ENCODE measurements at places on chromosomes 12 and 14.

DNA sequence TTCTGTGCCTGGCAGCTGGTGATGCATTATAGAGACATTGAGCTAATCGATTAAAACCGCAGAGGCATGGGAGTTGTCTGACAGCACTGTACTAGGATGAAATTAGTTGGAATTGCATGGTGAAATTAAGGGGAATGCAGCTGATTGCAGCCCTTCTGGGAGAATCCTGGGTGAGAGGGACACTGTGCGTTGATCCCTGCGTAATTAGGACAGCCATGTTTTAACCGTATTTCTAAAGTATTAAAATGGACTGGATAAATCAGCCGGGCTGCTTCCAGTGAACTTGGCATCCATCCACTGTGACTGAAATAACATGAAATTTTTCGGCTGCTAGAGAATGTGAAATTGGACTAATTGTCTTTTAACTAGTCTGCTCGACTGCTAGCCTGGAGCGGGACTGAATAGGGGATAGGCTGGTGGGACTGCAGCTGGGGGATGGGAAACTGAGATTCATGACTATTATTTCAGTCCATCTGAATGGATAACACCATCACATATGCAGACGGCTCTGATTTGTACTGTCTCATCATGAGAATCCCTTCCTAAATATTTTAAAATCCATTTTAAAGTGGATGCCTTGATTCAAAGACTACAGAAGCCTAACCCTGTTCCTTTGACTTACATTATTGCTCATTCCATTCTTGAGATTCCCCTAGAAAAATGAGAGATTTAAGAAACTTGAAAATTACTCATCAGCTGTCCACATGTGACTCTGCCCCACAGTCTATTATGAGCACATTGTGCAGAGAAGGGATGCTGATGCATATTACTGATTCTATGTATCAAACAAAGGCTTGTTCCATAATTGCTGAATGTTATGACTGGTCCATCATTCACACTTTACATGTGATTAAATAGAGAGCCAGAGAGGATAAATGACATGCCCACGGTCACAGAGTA is 343.9 kb downstream of the NPAS3 start:
- no peak for DNase-seq

DNA sequence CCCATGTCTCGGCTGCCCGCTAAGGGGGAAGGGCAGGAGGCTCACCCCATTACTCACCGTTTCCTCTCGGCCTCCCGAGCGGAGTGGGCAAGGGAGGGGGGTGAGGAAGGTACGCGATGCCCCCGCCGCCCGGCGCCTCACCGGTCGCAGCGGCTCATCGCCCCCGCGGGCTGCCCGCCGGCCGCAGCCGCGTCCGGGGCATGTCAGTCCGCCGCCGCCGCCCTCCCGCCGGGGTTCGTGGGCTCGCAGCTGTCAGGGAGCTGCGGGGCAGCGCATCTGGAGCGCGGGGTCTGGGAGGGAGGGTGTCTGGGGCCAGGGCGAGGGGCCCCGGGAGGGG is 461 bp downstream of the SLC8A3 start:
- DNase-seq: no peak

GRCh38 chr14:32545506-32546210 is 216.6 kb downstream of the AKAP6 start:
- no peak for DNase-seq

- no peak for DNase-seq
These were observed 465.7 kb upstream of the MGAT4C start for GRCh38 chr12:86721713-86722397.

- DNase-seq: no peak
These were observed 196.1 kb upstream of the FLRT2 start for GRCh38 chr14:85333841-85334240.

DNA sequence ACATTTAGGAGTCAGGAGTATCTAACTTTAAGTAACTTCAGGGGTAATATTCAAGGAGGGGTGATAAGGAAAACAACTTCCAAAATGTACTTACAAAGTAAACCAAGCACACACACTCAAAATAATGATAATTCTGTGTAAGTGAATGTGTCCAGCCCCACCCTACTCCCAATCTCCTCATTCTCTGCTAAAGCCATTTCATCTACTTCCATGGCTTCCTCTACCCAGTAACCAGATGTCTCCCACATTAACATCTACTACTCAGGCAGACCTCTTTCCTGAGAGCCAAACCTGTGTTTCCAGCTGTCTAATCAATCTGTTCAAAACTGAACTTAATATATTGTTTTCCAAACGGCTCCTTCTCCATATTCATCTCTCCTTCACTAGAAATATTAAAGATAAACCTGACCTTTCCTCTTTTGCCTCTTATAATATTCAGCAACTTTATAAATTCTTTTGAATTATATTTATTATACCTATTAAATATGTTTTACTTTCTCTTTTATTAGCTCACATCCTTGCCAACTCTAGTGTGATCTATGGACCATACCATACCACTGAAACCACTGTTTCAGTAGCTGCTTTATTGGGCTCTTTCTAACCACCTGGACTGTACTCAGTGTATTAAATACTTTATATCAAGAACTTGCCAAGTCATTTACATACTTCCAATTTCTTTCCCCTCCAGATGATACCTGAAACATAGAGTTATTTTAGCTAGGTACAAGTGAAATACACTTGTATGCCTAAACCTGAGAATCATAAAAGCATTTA is 170.7 kb downstream of the PPFIA2 start:
- no peak for DNase-seq

- DNase-seq: no peak
These were observed 7.7 kb downstream of the TDP1 start for GRCh38 chr14:89963288-89963978.

GRCh38 chr14:30584058-30584630 is 25.2 kb downstream of the G2E3 start:
- DNase-seq: no peak

- DNase-seq: no peak
These were observed at the start of gene CISTR for GRCh38 chr12:53751336-53752191. CISTR (minus strand) TSS chr12:53751979.

DNA sequence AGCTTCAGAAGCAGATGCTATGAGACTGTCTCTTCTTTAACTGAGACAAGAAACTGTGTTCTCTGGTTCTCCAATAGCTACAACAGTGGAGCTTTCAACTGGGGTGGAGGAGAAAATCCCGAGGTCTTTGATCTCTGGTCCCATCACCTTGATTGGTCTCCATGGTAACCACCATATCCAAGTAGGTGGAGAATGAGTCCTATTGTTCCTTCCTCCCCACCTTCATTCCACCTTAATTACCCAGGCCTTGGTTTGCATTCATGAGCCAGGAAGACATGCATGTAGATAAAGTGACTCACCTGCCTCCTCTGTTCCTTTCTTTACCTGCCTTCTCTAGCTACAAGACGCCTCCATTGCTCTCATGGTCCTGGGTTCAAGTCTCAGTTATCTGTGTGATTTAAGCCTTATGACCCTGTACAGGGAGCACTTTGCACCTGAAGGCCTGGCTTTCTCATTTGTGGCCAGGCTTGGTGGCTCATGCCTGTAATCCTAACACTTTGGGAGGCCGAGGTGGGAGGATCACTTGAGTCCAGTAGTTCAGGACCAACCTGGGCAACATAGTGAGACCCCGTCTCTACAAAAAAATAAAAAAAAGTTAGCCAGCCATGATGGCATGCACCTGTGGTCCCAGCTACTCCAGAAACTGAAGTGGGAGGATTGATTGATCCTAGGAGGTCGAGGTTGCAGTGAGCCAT is 157.7 kb upstream of the TBX3 start:
- DNase-seq: no peak

DNA sequence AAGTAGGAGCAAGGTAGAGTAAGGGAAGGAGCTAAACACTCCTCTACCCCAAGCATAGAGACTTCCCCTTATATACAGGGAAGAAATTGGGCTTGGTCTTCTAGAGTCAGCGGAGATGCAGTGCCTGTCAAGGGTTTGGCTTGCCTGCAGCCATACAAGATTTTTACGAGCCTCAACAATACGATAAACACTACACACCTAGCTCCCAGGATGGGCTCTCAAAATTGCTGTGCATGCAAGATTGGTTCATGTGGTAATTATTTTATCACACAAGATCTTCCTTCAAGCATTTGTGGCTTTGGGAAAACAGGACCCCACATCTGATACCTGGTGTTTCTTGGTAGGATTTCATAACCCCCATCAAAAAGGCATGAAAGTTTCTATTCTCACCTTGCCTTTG is at the start of gene KRT1:
Gene KRT1, minus strand, starts transcription at position 45 of the 400 bp plus-strand sequence. CDS start 59 bp downstream, outside the sequence.
- no peak for DNase-seq

- no peak for DNase-seq
These were observed 8.3 kb downstream of the COL2A1 start for GRCh38 chr12:47995981-47996401.

DNA sequence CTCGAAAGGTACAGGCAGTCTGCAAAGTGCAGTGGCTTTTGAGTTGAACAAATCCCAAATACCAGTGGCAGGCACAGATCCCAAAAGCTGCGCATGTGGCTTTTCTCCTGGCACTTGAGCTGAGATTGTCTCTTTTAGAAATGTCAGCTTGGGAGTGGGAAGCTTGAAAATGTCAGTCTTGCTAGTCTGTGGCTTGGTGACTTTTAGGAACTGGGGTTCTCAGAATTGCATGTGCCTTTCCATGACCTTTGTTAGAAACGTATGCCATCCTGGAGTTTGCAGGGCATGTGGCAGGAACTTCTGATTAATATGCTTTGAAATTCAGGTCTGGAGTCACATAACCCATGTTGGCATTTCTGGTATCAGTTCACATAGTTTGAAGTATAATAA is 182.1 kb downstream of the CHST11 start:
- DNase-seq: no peak

DNA sequence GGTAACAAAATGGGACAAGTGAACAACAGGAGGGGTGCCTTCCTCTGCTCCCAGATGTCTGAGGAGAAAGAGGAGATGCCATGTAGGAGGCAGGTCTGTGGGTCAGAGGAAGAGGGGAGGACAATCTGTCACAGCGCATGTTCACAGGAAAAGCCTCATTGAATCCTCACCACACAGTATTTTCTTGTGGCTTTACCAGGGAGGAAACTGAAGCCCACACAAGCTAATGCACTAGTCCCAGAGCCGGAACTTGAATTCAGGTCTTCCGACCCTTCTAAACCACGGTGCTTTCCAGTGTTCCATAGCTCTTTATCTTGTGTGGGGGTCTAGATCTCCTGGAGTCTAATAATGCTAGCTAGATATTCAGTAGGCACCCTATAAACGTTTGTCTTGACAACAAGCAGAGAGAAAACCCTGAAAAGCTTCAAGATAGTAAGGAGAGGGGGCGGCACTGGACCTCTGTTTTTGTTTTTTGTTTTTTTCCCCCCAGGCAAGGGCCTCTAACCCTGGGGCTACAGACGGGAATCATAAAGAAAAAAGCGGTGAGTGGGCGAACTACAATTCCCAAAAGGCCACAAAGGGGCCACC is 371 bp upstream of the SHMT2 start:
- no peak for DNase-seq

- DNase-seq: no peak
These were observed 29.8 kb upstream of the PYGL start for GRCh38 chr14:50974118-50974517.

DNA sequence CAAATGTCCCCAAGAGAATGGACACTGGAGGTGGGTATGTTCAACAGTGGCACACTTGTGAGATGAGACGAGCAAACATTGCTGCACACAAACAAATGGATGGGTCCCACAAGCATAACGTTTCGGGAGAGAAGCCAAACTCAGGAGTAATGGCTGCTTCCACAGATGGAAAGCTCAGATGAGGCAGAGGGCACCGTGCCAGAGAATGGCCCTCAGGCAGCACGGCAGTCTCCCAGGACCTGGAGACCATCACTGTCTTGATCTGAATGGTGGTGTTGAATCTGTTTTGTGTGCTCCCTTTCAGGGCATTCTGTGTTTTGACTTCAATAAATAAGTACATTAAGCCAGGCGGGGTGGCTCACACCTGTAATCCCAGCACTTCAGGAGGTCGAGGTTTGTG is 8.5 kb upstream of the CDCA4 start:
- DNase-seq: no peak

- DNase-seq: no peak
These were observed 2.7 kb downstream of the PRPH start for GRCh38 chr12:49297695-49298060.

DNA sequence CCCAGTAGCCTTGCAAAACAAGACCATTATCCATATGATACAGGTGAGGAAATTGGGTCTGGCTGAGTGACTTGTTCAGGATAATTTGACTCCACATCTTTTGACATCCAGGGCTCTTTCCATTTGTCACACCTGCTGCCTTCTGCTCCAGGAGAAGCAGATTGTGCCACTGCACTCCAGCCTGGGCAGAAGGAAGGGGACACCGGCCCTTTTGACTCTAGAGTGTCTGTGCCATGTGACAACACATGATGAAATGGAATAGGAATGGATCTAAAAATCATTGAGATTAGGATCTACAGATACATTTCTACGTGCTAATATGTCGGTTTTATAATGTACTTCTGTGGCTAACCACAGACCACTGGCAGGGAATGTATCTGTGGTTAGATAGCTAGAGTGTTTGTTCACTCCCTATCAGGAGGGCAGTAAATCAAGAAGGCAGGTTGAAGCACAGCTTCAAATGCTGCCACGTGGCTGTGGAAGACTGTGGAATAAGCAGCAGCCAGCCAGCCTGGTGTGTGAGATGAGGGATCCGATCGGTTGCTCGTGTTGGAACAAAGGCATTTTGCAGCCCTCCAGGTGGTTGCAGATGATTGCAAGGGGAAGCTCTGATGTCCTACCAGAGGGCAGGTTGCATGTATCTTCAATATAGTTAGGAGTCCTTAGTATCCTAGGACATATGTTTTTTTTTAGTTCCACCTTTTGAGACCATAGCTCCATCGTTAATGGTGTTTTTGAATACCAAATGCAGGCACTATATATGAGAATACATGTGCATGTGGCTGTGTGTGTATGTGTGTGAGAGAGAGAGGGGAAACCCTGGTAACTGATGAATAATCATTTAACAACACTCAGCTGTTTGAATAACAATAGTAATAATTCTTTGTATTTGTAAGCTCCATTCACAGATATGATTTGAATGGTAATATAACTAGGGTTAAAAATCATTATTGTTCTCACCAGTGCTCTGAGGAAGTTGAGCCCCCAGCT is 28.6 kb downstream of the EML1 start:
- no peak for DNase-seq

GRCh38 chr14:88553886-88554456 is 836 bp downstream of the PTPN21 start:
- no peak for DNase-seq

DNA sequence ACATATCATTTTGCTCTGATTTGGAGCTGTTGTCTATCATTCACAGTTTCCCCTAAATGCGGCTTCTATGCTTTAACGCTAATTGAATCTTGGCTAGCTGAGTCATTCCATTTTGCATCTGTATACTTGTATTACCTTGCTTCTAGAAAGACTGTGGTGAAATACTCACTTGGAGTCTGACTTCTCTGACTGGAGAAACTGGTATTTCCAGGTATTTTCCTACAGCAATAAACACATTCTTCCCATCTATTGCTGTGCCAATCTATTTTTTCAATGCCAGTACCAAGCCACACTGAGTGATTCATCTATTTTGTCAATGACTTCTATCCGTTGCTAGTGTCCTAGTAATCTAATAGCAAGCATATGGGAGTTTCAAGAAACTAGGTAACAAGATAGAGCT is 76.0 kb upstream of the ST8SIA1 start:
- no peak for DNase-seq

All from stimulated activated CD8-positive, alpha-beta memory T cell treated with anti-CD3 and anti-CD28 coated beads, Interleukin-7, amount 100 ng/mL, for 1 hour (primary cell).